GM23338 (cell line): ENCODE measurements at places on chromosomes 3 and 15. TPM values are rescaled to one million over a fixed set of nuclear protein-coding genes. Genes with fewer than 3 reads are reported as not detected.
A peak's percentile ranks its signal among the peaks of the same experiment; 100 is the strongest.

- no peak for DNase-seq
These were observed 36.5 kb downstream of the FSIP1 start for GRCh38 chr15:39746176-39746575.

DNA sequence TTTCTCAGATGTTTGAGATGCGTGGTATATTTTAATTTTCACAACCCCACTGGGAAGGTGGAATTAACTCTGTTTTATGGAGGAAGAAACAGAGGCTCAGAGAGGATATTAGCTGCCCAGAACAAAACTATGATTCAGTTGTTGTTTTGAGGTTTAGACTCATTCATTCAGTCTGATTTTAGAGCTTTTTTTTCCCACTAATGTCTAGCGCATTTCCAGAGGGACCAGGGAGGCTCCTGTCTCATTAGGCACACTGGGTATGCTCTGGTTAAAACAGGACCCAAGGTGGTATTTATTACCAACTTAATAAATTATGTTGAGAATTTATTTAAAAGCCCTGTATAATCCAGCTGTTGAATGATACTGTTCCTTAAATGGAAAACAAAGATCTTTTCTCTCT is 272.0 kb upstream of the RGMA start:
- DNase-seq: no peak

DNA sequence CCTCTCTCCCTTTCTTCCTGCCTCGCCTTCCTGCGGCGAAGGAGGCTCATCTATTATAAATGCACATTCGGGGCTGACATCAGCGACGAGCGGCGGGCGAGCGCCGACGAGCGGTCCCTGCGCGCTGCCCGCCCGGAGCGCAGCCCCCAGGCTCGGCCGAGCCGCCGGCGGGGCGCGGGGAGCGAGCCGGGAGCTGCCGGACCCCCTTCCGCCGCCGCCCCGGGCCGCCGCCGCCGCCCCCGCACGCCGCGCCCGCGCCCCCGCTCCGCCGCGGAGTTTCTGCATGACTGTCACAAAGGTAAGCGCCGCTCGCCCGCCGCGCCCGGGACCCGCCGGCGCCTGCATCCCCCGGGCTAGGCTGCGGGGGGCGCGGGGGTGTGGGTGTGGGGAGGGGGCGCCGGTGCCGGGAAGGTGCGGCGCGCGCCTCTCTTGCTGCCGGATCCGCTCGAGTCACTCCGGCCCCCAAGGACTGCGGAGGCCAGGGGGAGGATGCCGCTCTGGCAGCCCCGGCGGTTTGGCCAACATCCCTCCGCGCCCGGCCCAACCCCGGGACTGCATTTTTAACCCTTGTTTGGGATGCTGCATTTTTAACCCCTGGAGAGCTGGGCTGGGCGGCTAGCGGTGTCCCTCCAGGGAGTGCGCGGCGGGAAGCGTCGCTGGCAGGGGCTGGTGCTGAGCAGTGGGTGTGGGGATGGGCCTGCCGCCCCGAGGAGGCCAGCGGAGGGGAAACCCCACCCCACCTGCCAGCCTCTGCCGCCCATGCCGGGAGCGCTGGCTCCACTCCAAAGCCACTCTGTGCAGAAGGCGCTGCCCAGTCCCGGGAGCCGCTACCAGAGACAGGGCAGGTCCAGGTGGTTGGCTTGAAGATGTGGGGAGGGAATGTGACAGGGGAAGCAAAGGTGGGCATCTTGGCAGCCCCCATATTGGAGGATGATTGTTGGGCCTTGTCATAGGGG is at the start of gene CORO2B:
Gene CORO2B, plus strand, starts transcription at position 14 of the 956 bp plus-strand sequence. Its CDS starts 270 bp downstream, at position 284.
- DNase-seq: peak; percentile 80

GRCh38 chr3:171984883-171985282 is 54.5 kb upstream of the FNDC3B start:
- DNase-seq: no peak

GRCh38 chr15:83886321-83886720 is 232.4 kb downstream of the ADAMTSL3 start:
- DNase-seq: no peak

DNA sequence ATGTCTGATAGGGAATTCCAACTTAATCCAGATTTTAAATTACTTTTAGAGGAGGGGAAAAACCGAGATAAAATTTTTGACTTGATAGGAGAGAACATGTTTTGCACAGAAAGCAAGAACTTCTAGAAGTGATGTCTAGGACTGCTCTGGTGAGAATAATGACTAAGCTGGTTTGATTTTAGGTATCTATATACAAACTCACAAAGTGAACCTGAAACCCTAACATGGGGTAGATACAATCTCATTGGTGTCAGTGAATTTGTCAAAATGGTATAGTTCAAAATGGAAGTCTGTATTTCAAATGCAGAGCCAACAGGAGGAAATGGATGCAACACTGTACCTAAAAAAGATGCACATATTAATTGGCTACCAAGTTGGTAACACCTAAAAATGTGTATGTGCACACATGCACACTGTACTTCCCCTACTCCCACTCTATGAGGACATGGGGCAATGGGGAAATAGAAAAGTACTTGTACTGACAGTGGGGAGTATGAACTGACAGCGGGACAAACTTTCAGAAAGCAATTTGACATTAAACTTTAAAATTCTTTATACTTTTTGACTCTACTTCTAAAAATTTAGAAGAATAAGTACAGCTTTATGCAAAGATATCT is 53.0 kb downstream of the NR1I2 start:
- DNase-seq: no peak

GRCh38 chr3:107795514-107796094 is 272.8 kb downstream of the BBX start:
- no peak for DNase-seq

- DNase-seq: no peak
These were observed 62.2 kb downstream of the VGLL4 start for GRCh38 chr3:11581237-11582190.

- no peak for DNase-seq
These were observed 1.2 kb downstream of the MYD88 start for GRCh38 chr3:38139652-38140051.

DNA sequence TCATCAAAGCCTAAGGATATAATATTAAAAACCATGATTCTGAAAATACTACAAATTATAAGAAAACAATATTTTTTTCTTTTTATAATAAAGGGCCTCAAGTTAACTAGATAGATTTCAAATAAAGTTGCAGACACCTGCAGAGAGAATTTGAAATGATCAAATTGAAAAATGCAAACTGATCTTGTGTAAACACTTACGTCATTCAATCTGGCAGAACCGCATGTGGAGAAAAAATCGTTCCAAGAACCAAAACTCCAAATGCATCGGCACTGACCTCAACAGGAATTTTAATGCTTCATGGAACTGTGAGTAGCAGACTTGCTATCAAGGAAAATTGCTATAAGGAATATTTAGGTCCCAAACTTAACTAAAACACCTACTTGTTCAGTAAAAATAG is 17.2 kb downstream of the CPA3 start:
- peak; percentile 12 for DNase-seq

DNA sequence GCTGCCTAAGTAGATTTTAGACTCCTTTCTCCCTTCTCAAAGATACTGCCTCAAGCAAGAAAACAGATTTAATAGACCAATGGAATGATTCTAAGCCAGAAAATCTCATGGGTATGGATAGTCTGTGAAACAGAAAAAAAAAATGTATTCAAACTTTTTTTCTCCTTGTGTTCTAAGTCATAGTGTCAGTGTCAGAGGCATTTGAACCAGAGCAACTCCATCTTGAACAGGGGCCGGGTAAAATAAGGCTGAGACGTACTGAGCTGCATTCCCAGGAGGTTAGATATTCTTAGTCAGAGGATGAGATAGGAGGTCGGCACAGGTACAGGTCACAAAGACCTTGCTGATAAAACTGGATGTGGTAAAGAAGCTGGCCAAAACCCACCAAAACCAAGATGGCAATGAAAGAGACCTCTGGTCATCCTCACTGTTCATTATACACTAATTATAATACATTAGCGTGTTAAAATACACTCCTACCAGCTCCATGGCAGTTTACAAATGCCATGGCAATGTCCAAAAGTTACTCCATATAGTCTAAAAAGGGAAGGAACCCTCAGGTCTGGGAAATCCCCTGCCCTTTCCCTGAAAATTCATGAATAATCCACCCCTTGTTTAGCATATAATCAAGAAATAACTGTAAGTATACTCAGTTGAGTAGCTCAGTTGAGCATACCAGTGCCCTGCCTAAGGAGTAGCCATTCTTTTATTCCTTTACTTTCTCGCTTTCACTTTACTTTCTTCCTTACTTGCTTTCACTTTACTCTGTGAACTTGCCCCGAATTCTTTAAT is 72.8 kb upstream of the GOLGA8B start:
- no peak for DNase-seq

- DNase-seq: peak; percentile 45
These were observed 52.2 kb downstream of the TP53BP1 start for GRCh38 chr15:43440721-43441281.

DNA sequence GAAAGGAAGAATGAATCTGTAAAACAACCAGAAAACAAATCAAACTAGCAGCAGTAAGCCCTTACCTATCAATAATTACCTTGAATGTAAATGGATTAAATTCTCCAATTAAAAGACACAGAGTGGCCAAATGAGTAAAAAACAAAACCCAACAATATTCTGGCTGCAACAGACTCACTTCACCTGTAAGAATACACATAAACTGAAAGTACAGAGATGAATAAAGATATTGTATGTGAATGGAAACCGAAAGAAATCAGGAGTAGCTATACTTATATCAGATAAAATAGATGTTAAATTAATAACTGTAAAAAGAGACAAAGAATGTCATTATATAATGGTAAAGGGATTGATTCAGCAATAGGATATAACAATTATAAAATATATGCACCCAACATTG is 514.5 kb upstream of the DPPA4 start:
- no peak for DNase-seq

- no peak for DNase-seq
These were observed 64.4 kb upstream of the TAMM41 start for GRCh38 chr3:11910971-11911531.

DNA sequence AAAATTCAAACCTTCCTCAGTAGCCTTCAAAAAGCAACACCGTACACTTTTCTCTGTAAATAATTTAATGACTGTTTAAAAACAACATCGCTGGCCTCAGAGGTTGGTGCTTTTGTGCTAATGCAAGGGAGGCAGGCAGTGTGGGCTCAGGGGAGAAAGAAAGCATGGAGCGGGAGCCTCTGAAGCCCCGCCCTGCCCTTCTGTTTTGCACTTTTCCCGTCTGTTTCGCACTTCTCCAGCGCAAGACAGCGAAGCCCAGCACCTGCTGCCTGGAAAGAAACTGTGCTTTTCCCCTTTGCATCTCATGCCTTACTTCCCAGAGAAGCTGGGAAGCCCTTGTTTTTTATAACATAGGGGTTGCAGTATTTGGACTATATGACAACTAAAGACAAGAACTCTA is 23.1 kb downstream of the TRPM1 start:
- peak; percentile 54 for DNase-seq

DNA sequence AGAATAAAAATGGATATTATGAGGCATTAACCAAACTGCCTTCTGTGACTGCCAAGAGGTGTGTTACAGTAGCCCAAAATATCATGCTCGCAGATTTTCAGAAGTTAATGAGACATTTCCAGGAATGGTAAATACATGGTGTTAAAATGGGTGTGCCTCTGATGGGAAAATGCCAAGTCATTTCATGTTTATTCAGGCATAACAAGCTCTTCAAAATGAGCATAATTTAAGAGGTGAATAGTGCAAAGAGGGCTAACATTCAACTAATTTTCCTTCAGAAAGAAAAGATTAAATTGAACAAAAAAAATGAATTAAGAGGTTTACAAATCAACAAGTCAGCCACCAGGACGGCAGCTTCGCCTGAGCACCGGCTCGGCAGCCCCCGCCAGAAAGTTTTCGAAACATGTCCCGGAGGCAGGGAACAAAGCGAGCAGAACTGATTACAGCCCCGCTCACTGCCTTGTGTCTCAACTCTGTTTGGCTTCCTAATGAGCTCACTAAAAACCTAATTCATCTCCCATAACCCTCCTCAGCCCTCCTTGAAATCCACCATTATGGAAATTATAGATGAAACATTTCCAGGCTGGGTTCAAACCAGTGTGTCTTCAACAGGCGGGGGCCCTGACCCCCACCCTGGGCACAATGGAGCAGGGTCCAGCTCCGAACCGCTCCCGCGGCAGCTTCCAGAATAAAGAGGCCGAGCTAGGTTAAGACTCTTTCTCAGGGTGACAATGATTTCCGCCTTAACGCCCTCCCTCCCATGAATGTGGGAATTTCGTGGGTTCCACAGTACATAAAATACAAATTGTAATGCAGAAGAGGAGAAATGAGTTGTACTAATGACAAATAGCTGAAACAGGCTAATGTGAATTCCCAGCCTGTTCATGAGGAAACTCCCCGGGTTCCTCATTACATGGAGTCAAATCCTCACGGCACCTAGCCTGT is 43.9 kb downstream of the MEIS2 start:
- peak; percentile 46 for DNase-seq

DNA sequence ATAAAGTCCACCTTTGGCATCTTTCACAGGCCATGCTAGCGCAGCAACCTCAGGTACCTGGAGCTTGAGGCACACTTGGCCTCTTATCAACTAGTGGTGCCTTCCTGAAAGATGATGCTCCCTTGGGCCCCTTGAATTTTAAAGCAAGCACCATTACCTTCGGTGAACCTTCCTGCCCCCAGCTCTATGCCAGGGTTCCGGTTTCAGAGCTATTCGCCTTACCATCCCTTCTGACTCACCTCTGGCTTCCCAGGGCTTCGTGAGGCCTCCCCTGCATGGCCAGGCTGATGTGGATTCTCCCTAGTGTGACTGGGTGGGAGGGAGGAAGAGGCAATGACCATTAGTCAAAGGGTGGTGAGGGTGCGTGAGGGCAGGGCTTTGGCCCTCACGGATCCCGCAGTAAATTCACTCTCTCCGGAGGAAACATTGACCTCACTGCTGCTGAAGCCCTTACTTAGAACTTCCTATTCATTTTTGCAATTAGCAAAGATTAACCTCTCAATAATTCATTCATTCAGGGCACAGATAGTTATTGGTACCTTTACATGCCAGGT is 16.3 kb downstream of the BHLHE40 start:
- no peak for DNase-seq

- DNase-seq: no peak
These were observed 207.9 kb upstream of the TBL1XR1 start for GRCh38 chr3:177405191-177405672.

GRCh38 chr3:142950972-142951371 is 12.5 kb downstream of the PAQR9 start:
- no peak for DNase-seq

GRCh38 chr3:127421943-127422662 is 134.3 kb upstream of the PRR20G start:
- DNase-seq: no peak

GRCh38 chr15:97076011-97076410 is 745.5 kb downstream of the NR2F2 start:
- DNase-seq: no peak

The LTK gene
- 0.40 TPM in 1 of 2 replicates, not detected in the other for polyA plus RNA-seq

The ITIH3 gene
- polyA plus RNA-seq: not detected in 2 replicates

The KCNMB3 gene
- polyA plus RNA-seq: 3.3 and 3.8 TPM in 2 replicates

The SI gene
- polyA plus RNA-seq: not detected in 2 replicates

The PEX11A gene
- polyA plus RNA-seq: 2.1 and 3.9 TPM in 2 replicates

The A4GNT gene
- polyA plus RNA-seq: not detected in 2 replicates

The CLSTN2 gene
- polyA plus RNA-seq: 0.10 and 0.11 TPM in 2 replicates

The FBXO45 gene
- polyA plus RNA-seq: 10.3 and 11.5 TPM in 2 replicates
